Immature natural killer cell (primary cell): ENCODE measurements at places on chromosomes 6 and 20. TPM values are rescaled to one million over a fixed set of nuclear protein-coding genes. Genes with fewer than 3 reads are reported as not detected.
A peak's percentile ranks its signal among the peaks of the same experiment; 100 is the strongest.

Gene PTCRA
- not detected for polyA plus RNA-seq

Gene SLC22A1
- 0.44 TPM for polyA plus RNA-seq

Gene WFDC10A
- polyA plus RNA-seq, result not detected

Gene CYP24A1
- polyA plus RNA-seq, result not detected

Gene VGLL2
- not detected for polyA plus RNA-seq

Gene OR2H2
- not detected for polyA plus RNA-seq

Gene HLA-DOB
- polyA plus RNA-seq, result 6.6 TPM

Gene LAMA2
- polyA plus RNA-seq, result 0.34 TPM

Gene HMGCLL1
- polyA plus RNA-seq, result not detected

DNA sequence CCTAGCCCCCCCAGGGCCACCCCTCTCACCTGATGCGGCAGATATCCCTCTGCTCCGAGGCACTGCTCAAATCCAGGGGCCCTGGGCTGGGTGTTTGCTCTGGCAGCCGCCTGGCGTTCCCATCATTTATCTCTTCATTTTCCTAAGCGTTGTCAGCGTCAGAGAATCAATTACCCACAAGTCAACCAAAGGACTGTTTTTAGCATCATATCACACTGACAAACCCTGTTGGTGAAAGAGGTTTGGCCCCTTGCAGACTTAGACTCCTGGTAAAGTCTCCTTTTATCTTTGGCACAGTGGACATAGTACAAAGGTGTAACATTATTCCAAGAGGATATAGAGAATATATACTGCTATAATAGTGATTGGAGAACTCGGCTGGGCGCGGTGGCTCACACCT is at the start of gene GHRH:
Gene GHRH (minus strand): TSS at position 101 of the 400 bp plus-strand sequence. CDS start 4,925 bp downstream, outside the sequence.
- DNase-seq, result no peak
- no peaks in the 10 kb centered on the region for H3K36me3 ChIP-seq
- no peaks in the 10 kb centered on the region for H3K4me1 ChIP-seq

DNA sequence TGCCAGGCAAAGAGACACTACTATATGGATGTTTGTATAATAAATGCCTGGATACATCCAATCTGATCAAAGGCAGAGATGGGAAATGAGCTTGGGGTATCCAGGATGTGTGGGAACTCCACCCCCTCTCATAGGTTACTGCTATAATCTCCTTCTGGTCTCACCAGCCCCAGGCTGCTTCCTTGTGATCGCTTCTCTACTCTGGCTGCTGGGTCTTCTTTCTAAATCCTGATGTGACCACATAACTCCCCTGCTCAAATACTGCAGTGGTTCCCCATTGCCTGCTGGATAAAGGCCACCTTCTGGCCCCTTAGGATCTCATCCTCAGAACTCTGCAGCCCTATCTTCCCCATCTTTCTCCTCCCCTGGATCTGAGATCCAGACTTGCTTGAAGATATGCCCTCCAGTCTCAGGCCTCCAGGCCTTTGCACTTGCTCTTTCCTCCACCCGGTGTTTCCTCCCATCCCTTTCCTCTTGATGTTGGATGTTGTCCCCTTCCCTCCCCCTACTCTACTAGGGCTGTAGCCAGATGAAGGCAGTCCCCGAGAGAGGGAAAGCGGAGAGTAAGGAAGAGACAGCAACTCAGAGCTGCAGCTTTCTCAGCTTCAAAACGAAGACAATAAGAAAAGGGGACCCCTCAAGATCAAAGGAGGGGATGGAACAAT is 828 bp upstream of the XKR7 start:
- H3K4me1 ChIP-seq, result peaks cover 8% of the 10 kb centered on the region
- H3K27me3 ChIP-seq, result peaks cover 14% of the 10 kb centered on the region
- H3K36me3 ChIP-seq, result no peaks in the 10 kb centered on the region
- H3K27ac ChIP-seq, result no peak overlapping the region

DNA sequence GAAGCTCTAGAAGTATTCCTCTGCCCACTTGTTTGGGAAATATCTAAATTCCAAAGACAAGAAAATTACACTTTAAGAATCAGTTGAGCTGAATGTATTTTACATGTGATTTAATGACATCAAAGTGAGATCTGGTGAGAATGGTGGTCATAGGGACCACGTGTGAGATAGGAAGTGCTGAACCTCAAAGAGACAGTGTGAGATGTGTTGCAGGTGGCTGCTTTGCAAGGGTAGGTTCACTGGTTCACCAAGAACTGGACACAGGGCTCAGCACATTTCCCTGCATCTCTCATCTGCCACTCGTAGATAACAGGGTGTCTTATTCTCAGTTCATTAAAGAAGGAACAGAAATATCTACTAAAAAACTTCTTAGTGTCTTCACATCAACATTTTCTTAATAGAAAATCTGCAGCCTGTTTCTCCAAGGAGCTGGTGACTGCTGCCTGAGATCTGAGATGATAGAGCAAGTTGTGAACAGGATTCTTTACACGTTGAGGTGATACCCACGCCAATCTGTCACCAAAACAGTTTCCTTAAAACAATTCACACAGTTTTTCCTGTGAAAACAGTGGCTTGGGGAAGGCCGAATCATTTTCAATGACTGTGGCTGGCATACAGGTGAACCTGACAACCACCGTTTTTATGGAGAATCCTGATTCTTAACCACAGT is 7.2 kb downstream of the CCR6 start:
- peak overlapping the region; percentile 73 for H3K27ac ChIP-seq
- DNase-seq, result peak; percentile 67
- H3K4me1 ChIP-seq, result peaks cover 38% of the 10 kb centered on the region
- H3K27me3 ChIP-seq, result peaks cover 8% of the 10 kb centered on the region
- H3K36me3 ChIP-seq, result no peaks in the 10 kb centered on the region
- H3K4me3 ChIP-seq, result peak overlapping the region; percentile 70

- H3K27me3 ChIP-seq, result no peaks in the 10 kb centered on the region
- H3K4me1 ChIP-seq, result no peaks in the 10 kb centered on the region
- no peak overlapping the region for H3K27ac ChIP-seq
- DNase-seq, result no peak
Measured at GRCh38 chr20:8940326-8940725, 128.6 kb upstream of the PLCB4 start.

DNA sequence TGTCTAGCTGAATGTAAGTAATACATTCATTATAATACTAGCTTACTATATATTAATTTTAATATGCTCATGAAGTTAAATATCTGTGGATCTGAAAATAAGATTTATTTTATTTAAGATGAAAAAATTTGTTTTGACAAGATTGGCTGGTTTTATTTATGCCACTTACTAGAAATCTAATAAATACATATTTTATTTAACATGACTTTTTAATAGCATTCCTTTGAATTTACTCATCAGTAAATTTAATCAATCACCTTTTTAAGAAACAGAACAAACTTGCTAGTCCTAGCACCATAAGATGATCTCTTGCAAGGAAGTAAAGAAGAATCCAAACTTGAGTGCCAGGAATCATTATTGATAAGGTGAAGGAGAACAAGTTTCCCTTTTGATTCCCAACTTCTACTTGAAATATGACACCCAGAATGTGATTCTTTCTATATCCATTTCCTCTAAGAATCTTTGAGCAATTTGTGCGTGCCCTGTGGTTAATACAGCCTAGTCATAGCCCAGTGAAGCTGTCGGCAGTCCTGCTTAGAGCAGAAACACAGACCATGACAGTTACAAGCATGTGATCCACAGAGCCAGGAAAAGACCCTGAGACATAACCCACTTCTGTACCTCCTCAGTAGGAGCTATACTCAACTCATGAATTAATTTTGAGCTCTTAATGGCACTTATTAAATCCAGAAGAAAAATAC is 282.3 kb upstream of the QKI start:
- no peak for DNase-seq
- H3K27ac ChIP-seq, result no peak overlapping the region
- no peaks in the 10 kb centered on the region for H3K36me3 ChIP-seq
- H3K4me1 ChIP-seq, result no peaks in the 10 kb centered on the region

- peaks cover 8% of the 10 kb centered on the region for H3K27me3 ChIP-seq
- H3K27ac ChIP-seq, result peak overlapping the region; percentile 99
- H3K4me3 ChIP-seq, result peak overlapping the region; percentile 97
- peaks cover 5% of the 10 kb centered on the region for H3K36me3 ChIP-seq
- DNase-seq, result peak; percentile 71
Measured at GRCh38 chr6:33312361-33313104, 1.3 kb downstream of the TAPBP start.

DNA sequence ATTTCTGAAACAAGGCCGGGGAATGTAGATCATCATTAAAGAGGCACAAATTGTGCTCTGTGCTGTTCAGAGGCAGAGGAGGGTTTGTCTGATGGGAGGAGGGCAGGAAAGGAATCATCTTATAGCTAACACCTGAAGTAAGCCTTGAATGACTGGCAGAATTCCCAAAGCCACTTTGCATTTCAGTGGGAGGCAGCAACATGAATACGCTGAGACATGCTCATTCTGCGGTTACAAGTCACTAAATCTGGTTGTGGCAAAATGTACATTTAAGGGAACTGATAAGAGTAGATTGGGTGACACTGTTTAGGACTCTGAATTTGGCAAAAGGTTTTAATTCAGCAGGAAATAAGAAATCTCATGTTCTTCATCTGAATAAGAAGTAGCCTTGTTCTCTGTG is 4.4 kb upstream of the COL19A1 start:
- no peak overlapping the region for H3K4me3 ChIP-seq
- no peak for DNase-seq
- no peak overlapping the region for H3K27ac ChIP-seq
- H3K27me3 ChIP-seq, result peaks cover 11% of the 10 kb centered on the region
- H3K36me3 ChIP-seq, result no peaks in the 10 kb centered on the region

GRCh38 chr6:142740449-142740848 is 204.5 kb downstream of the HIVEP2 start:
- no peak overlapping the region for H3K4me3 ChIP-seq
- no peaks in the 10 kb centered on the region for H3K4me1 ChIP-seq
- no peak overlapping the region for H3K27ac ChIP-seq
- H3K27me3 ChIP-seq, result no peaks in the 10 kb centered on the region
- DNase-seq, result no peak

- peaks cover 43% of the 10 kb centered on the region for H3K27me3 ChIP-seq
- peak overlapping the region; percentile 50 for H3K4me3 ChIP-seq
- no peaks in the 10 kb centered on the region for H3K36me3 ChIP-seq
- DNase-seq, result no peak
- no peak overlapping the region for H3K27ac ChIP-seq
- H3K4me1 ChIP-seq, result peaks cover 13% of the 10 kb centered on the region
Measured at GRCh38 chr6:28489366-28490204, 26.0 kb downstream of the GPX6 start.

- DNase-seq, result no peak
- no peaks in the 10 kb centered on the region for H3K4me1 ChIP-seq
- H3K36me3 ChIP-seq, result no peaks in the 10 kb centered on the region
- H3K4me3 ChIP-seq, result no peak overlapping the region
Measured at GRCh38 chr6:12504325-12504966, 212.1 kb upstream of the PHACTR1 start.

DNA sequence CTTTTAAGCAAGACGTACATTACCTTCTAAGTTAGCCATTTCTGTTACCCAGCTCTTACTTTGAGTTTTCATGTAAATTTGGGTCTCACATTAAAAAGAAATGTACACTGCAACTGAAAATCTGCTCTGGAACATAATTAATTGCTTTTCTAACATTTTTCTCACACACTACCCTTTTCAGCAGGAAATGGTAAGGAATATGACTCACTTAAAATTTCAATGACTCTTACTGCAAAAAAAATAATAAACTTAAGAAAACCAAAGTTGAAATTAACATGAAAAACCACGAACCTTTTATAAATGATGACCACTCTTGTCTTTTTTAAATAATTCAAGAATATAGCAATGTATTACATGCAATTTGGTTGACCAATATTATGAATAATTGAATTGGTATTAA is 1.3 kb downstream of the CGA start:
- peaks cover 2% of the 10 kb centered on the region for H3K27me3 ChIP-seq
- H3K36me3 ChIP-seq, result no peaks in the 10 kb centered on the region
- no peak overlapping the region for H3K27ac ChIP-seq
- DNase-seq, result no peak

- DNase-seq, result no peak
- no peak overlapping the region for H3K4me3 ChIP-seq
- H3K27me3 ChIP-seq, result no peaks in the 10 kb centered on the region
- no peak overlapping the region for H3K27ac ChIP-seq
- H3K36me3 ChIP-seq, result no peaks in the 10 kb centered on the region
Measured at GRCh38 chr20:25592135-25592852, 7.0 kb upstream of the NINL start.

DNA sequence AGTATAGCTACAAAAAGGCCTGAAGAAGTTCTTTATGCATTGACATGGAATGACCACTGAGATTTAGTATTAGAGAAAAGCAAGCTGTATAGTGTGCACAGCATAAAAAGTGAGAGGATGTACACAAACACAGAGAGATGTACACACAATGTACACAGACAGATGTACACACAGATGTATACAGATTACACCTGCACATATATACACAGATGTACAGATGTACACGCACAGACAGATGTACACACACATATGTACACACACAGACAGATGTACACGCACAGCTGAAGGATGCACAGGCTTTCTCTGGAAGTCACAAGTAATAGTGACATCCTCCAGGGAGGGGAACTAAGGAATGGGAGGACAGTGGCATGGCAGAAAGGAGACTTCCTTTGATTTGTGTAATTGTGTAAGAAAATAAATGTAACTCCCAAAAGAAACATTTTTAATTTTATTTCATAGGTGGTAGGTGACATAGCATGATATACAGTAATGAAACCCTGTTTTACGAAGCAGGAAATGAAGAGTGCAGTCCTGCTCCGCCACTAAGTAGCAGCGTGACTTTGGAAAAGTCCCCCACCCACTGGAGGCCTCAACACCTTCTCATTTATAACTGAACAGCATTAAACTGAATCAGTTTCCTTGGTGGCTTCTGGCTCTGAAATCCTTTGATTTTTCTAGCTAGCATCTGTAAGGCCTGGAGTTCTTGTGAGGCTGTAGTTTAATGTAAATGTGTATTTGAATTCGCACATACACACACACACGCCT is 14.1 kb downstream of the NFATC2 start:
- no peak for DNase-seq
- H3K4me1 ChIP-seq, result peaks cover 97% of the 10 kb centered on the region
- H3K27ac ChIP-seq, result peak overlapping the region; percentile 95
- no peaks in the 10 kb centered on the region for H3K36me3 ChIP-seq

DNA sequence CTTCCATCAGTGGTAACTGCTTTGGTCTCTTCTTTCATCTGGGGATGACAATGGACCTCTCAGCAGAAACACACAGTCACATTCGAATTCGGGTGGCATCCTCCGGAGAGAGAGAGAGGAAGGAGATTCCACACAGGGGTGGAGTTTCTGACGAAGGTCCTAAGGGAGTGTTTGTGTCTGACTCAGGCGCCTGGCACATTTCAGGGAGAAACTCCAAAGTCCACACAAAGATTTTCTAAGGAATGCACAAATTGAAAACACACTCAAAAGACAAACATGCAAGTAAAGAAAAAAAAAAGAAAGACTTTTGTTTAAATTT is 6.1 kb downstream of the EDN1 start:
- no peaks in the 10 kb centered on the region for H3K36me3 ChIP-seq
- no peak overlapping the region for H3K27ac ChIP-seq
- no peak for DNase-seq
- H3K4me1 ChIP-seq, result no peaks in the 10 kb centered on the region

DNA sequence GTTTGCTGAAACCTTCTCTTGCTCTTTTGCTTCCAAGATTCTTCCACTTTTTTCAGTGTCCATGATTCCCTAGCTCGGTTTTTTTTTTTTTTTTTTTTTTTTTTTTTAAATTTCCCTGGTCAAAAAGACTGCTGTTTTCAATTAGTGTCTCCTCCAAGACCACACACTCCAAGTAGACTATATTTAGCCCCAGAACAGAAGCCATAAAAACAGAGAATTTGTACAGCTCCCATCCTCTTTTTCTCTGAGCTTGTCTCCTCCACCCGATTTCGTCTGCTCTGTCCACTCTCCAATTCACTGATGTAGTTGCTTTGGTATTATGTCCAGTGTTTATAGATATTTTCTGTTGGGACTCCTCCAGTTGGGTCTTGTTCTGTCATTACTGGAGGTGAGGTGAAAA is 37.6 kb downstream of the RSPH3 start:
- H3K27me3 ChIP-seq, result peaks cover 2% of the 10 kb centered on the region
- no peaks in the 10 kb centered on the region for H3K4me1 ChIP-seq
- H3K36me3 ChIP-seq, result no peaks in the 10 kb centered on the region
- no peak overlapping the region for H3K27ac ChIP-seq
- no peak overlapping the region for H3K4me3 ChIP-seq
- DNase-seq, result no peak
